ENCODE measurements at places on chromosomes 4 and X.

DNA sequence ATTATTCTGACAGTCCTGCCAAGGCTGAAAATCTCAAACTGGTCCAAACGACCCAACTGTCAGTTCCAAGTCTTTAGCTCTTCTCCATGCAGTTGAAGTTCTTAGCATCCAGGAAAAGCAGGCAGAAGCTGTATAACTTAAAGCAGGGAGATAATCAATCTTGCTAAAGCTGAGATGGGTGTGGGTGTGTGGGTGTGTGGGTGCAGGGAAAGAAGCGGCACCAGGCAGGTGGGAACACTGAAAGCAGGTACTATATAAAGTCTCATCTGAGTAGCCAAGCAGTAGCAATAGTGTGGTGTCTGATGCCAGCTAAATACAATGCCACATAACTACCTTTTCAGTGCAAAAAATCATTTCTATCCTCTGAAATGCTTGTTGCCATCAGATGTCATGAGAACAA, 69.7 kb upstream of the EGFL6 start:
- no peak for DNase-seq

GRCh38 chr4:161655148-161655547, 508.7 kb downstream of the FSTL5 start:
- DNase-seq, result no peak

- no peak for DNase-seq
Observed at GRCh38 chrX:107748506-107748905, 27.1 kb downstream of the TSC22D3 start.

GRCh38 chr4:156788782-156789181, 182.8 kb downstream of the PDGFC start:
- no peak for DNase-seq

- DNase-seq, result no peak
Observed at GRCh38 chr4:150950657-150951288, 64.3 kb downstream of the LRBA start.

GRCh38 chrX:132023896-132024386, 839 bp downstream of the STK26 start:
- DNase-seq, result peak; percentile 12

DNA sequence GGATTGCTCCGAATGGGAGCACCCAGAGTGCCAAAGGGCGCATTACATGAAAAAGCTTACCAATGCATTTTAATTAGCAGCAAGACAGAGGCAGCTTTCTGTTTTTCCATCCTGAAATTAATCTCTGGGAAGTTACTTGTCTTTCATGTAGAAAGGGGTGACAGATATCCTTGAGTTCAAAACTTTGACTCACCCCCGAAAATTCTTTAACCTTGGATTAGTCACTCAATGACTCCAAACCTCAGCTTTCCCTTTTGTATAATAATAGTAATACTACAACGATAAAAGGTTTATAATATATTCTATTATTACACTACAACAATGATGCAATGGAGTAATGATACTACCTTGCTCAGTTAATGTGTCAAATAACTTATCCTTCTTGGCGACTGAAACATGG, 126.3 kb downstream of the ADAMTS3 start:
- DNase-seq, result no peak

GRCh38 chr4:126544276-126544675, 1088.5 kb upstream of the INTU start:
- DNase-seq, result no peak

DNA sequence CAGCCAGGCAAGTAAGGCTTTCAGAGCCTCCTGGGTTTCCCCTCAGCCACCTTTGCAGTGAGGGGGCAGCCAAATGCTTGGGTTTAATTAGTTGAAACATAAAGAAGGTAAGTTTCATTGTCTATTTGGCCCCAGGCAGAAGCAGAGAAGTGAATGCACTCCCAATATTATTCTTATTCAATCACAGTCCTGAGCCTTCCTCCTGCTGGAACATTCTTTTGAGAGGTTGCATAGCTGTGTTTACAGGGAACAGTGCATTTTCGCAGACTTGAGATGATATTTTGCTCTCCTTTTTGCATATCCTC, 13.9 kb downstream of the SLC2A9 start:
- no peak for DNase-seq

DNA sequence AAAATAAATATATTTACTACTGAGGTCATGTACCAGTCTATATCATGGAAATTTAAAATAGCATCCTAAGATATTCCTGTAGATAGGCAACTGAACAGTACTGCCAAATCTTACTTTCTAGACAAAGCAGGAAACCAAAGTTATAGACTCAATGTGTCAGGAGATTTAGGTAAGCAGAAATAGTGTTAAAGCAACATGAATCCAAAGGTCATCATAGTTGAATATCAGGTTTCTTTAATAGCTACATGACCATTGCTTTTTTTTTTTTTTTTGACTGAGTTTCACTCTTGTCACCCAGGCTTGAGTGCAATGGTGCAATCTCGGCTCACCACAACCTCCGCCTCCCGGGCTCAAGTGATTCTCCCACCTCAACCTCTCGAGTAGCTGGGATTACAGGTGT, 20.2 kb upstream of the ACSL4 start:
- DNase-seq, result no peak

DNA sequence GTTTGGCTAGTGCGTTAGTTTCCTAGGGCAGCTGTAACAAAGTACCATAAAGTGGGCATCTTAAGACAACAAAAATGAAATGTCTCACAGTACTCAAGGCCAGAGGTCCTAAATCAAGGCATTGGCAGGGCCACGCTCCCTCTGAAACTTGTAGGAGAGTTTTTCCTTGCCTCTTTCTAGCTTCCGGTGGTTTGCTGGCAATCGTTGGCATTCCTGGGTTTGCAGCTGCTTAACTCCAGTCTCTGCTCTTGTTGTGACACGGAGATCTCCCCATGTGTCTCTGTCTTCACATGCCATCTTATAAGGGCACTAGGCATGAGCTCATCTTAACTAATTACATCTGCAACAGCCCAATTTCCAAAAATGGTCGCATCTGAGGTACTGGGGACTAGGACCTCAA, 362.0 kb upstream of the BOD1L1 start:
- DNase-seq, result peak; percentile 42

DNA sequence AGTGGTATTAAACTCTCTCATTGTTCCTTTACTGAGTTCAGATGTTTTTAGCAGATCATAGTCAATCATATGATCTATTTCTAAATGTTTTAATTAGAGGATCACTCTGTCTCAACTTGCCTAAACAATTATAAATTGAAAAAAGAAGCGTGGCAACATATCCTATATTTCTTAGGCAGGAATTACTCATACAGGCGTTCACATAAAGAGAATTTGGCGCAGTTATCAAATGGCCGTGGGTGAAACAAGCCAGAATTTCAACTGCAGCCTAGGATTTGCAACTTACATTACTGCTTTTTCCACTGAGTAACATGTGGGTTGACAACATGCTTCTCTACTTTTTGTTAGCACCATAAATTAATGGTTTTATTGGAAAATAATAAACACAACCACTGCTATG, 141.3 kb downstream of the CPE start:
- no peak for DNase-seq

DNA sequence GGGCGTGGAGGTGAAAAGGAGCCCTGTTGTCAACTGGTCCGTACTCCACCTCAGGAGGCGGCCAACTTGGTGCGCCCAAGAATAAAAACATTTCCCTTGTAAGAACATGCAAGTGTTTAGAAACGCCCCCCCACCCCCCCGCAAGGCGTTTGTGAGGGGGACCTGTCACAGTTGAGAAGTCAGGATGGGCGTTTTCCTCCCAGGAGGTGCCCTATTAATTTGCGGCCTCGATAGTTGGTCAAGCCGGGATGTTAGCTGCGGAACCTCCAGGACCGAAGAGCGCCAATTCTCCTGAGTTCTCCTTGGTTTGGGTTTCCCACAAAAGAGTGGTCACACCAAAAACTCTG, 651 bp upstream of the SAP30 start:
- DNase-seq, result no peak

- DNase-seq, result no peak
Observed at GRCh38 chr4:234178-234577, 71.1 kb downstream of the ZNF732 start.

DNA sequence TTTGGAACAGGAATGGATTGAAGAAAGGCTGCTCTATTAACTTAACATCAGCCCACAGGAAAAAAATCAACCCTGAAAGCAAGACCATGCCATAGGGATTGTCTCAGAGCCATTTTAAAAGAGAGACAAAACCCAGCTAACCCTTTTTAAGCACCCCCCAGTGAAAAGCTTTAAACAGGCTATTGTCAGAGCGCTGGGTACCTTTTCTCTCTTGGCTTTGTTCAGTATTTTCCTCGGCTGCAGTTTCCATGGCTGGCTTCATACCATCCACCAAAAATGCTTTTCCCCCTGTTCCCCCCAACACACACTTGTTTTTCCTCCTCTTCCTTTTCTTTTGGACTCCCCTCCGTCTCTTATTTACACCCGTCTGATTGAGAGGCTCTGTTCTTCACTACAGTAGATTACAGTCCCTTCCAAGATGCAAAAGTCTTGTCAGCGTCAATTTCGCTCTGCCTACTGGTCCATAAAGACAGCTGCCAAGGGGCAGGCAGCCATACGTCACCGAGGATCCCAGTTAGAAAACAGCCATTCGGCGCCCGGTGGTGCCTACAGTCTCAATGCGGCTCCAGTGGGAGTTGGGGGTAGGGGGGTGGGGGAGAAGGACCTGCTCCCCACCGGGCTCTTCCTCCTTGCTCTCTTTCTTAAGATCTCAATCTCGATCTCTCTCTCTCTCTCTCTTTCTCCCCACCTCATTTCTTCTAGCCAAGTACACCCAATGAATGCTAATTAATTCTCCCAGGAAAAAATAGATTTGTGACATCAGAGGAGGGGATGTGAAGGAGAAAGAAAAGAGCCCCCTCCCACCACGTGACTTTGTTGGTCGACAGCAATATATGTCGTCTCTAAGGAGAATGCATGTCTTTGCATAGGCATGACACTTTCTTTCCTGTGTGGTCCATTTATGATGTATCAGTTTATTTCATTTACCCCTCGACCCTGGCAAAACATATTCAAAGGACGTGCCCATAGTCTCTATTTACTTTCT, at the start of gene GPM6B:
TSS of gene GPM6B (minus strand) at position 451 of the 985 bp plus-strand sequence. CDS start at position 262, 189 bp downstream.
- no peak for DNase-seq

- DNase-seq, result no peak
Observed at GRCh38 chr4:112674376-112674775, 37.4 kb downstream of the LARP7 start.

- DNase-seq, result no peak
Observed at GRCh38 chr4:67101612-67102011, 443.7 kb downstream of the CENPC start.

- DNase-seq, result no peak
Observed at GRCh38 chrX:153862369-153863250, 23.4 kb downstream of the L1CAM start.

DNA sequence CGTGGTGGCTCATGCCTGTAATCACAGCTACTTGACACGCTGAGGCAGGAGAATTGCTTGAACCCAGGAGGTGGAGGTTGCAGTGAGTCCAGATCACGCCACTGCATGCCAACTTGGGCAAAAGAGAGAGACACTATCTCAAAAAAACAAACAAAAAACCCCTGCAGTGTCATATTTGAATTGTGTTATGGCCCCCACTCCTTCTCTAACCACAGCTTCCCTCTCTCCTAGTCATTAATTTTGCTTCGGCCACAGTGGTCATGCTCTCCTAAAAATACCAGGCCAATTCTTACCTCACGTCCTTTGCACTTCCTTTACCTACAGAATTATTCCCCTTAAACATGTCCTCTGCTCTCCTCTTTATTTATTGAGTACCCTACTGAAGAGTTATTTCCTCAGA, 206.1 kb downstream of the PPP3CA start:
- DNase-seq, result no peak

GRCh38 chrX:145532176-145532780, 285.0 kb downstream of the SPANXN1 start:
- no peak for DNase-seq

- no peak for DNase-seq
Observed at GRCh38 chrX:78165425-78165824, 26.0 kb upstream of the TAF9B start.

GRCh38 chr4:10715696-10716095, 31.1 kb upstream of the CLNK start:
- DNase-seq, result no peak

- no peak for DNase-seq
Observed at GRCh38 chrX:12843061-12843667, 23.7 kb upstream of the TLR7 start.

GRCh38 chr4:100294356-100294755, 104.1 kb upstream of the DDIT4L start:
- no peak for DNase-seq

- no peak for DNase-seq
Observed at GRCh38 chr4:41989994-41990364, 351 bp upstream of the SLC30A9 start.

DNA sequence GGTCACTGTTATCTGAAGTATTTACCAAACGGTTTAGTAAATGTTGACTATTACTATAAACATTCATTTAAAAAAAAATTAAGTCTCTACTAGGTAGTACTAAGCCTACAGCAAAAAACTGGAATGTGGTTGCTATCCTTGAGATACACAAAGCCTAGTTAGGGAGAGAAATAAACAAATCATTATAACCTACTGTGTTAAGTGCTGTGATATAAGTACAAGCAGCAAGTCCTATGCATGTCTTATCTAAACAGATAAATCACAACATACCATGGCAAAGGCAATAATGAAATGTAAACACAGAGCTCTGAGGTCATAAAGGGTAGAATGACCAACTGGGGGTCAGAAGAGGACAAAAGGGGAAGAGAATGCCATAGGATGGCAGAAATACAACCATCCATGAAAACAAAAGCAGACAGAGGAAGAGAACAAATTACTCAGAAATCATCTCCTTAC, 92.2 kb downstream of the RNF150 start:
- DNase-seq, result no peak

GRCh38 chrX:153645151-153645550, 1.9 kb upstream of the DUSP9 start:
- DNase-seq, result no peak

DNA sequence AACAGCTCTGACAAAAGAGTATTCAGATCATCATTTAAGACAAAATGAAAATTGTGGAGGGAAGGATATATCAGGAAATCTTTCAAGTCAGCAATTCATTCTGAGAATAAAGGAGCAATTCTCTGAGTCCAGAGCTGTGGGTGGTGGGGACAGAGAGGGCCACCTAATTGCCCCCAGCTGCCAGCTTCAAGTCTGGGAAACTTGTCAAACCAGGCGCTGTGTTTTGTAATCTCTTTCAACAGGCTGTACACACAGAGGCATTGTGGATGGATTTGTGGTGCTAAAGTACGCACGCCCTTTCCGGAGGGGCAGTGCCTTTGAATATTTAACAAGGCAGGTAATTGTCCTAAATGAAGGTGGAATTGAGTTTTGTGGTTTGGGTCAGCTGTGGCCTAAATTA, 591.1 kb upstream of the BOD1L1 start:
- DNase-seq, result no peak
